Activated CD8-positive, alpha-beta T cell treated with anti-CD3 and anti-CD28 coated beads, Interleukin-2, amount 10 ng/mL, durations not matched to agents 7 days and 5 days (primary cell): ENCODE measurements at places on chromosomes 12 and 14.

DNA sequence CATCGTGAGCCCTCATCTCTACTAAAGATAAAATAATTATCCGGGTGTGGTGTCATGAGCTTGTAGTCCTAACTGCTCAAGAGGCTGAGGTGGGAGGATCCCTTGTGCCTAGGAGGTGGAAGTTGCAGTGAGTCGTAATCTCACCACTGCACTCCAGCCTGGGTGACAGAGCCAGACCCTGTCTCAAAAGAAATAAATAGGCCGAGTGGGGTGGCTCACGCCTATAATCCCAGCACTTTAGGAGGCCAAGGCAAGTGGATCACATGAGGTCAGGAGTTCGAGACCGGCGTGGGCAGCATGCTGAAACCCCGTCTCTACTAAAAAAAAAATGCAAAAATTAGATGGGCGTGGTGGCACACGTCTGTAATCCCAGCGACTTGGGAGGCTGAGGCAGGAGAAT lies 70.9 kb downstream of the RESF1 start:
- no peak for DNase-seq

- no peak for DNase-seq
These were observed 14.1 kb upstream of the ETV6 start for GRCh38 chr12:11635341-11635740.

- no peak for DNase-seq
These were observed 63.7 kb upstream of the ZFP36L1 start for GRCh38 chr14:68856572-68856971.

- DNase-seq = no peak
These were observed 179.4 kb downstream of the PHLDA1 start for GRCh38 chr12:75852143-75852542.

DNA sequence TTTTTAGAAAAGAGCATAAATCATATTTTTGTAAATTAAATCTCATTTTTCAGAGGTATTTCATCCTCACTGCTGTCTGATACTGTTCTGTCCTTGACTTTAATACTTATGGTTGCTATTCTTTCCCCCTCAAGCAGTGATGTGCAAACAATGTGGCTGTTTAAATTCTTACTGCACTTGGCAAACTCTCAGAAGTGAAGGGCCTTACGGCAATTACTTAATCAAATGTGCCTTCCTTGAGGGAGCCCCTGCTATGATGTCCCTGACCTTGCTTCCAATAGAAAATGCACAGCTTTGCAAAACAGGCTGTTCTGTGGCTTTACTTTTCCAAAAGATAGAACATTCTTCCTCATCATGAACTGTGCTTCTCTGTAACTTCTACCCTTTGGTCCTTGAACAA lies 35.2 kb downstream of the UBE3B start:
- DNase-seq = no peak

DNA sequence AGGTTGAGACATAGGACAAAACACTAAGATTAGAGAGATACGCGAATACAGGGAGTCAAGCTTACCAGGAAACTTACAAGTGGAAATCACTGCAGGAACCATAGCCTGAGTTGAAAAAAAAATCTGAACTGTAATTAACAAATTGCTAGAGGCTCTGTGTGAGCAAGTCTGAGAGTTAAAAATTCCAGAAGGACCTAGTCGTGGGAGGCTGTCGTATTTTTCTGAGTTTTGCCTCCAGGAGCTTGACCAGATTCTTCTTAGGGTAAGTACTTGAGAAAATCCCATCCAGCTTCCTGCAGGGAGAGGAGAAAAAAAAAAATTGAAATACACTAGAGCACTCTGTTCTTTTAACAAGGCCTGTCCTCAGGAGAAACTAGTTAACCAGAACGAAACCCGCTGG lies 22.7 kb downstream of the DIO2 start:
- no peak for DNase-seq

DNA sequence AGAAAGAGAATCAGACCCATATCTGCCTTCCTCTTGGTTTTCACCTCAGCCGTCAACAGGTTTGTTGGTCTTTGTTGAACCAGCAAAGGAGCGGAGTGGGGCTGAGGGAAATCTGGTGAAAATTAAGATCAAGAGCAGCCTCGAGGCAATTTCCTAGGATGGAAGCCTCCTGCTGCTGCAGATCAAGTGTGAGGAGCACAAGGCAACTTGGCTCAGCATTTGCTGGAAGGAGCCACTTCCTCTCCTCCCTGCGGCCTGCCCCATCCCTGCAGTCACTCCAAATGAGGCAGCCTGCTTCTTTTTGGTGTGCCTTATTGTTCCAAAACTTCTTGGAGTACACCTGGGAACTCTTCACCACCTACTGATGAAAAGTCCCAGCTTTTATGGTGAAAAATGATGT lies 4.9 kb downstream of the TC2N start:
- no peak for DNase-seq

GRCh38 chr12:18897823-18898222 lies 159.9 kb downstream of the CAPZA3 start:
- no peak for DNase-seq

- no peak for DNase-seq
These were observed 83.3 kb downstream of the CCER1 start for GRCh38 chr12:90871726-90872096.

GRCh38 chr14:77039285-77040058 lies 11.0 kb upstream of the IRF2BPL start:
- DNase-seq = no peak

- DNase-seq = no peak
These were observed 33.5 kb downstream of the FZD10 start for GRCh38 chr12:130195776-130196175.

DNA sequence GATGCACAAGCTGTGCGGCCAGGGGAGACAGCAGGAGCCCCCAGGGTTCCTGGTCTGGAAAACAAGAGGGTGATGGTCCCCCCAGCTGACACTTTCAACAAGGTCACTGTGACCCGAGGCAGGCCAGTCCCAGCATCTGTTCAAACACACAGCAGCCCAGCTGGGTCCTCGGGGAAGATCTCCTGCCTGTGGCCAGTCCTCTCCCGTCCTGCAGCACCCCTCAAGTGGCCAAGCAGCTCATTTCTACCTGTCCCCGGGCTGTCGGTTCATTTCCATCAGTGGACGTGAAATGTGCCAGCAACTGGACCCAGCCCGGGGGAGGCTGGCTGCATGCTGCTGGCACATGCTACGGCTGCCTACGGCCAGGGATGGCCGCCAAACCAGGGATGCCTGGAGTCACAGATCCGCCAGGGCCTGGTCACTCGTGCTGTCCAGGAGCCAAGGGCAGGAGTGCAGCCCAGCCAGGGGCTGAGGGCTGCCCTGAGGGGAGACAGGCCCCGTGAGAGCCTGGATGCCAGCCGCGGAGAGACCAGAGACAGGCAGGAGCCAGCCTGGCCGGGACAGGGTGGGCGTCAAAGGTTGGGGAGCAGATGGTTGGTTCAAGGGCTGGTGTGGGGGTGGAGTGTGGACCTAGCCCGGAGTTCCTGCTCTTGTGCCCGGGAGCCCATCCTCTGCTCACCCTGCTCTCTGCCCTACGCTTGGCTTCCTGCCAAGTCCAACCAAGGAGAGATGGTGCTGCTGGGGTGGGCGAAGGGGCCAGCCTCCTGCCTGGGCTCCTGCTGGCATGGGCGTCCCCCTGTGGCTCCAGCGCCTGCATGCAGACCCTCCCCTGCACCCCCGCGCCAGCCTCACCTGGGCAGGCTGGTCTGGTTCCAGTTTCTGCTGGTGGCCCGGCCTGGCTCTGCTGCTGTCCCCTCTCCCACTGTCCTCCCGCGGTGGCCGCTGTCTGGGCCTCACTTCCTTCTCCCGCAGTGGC lies 143.8 kb downstream of the ADGRD1 start:
- DNase-seq = no peak

GRCh38 chr14:30610787-30611343 lies 11.3 kb upstream of the SCFD1 start:
- DNase-seq = no peak
